ENCODE measurements at places on chromosomes 7 and 10. TPM values are rescaled to one million over a fixed set of nuclear protein-coding genes. Genes with fewer than 3 reads are reported as not detected.
A peak's percentile ranks its signal among the peaks of the same experiment; 100 is the strongest.

DNA sequence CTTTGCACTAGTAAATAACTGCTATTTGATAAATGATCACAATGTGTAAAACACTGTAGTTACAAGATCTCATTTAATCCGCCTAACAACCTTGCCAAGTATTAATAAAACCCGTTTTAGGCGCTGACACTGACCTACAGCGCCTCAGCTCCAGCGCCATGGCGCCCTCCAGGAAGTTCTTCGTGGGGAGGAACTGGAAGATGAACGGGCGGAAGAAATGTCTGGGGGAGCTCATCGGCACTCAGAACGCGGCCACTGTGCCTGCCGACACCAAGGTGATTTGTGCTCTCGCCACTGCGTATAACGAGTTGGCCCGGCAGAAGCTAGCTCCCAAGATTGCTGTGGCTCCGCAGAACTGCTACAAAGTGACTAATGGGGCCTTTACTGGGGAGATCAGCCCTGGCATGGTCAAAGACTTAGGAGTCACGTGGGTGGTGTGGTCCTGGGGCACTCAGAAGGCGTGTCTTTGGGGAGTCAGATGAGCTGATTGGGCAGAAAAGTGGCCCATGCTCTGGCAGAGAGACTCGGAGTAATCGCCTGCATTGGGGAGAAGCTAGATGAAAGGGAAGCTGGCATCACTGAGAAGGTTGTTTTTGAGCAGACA lies 1.1 kb upstream of the TNPO3 start:
- DNase-seq, result no peak

DNA sequence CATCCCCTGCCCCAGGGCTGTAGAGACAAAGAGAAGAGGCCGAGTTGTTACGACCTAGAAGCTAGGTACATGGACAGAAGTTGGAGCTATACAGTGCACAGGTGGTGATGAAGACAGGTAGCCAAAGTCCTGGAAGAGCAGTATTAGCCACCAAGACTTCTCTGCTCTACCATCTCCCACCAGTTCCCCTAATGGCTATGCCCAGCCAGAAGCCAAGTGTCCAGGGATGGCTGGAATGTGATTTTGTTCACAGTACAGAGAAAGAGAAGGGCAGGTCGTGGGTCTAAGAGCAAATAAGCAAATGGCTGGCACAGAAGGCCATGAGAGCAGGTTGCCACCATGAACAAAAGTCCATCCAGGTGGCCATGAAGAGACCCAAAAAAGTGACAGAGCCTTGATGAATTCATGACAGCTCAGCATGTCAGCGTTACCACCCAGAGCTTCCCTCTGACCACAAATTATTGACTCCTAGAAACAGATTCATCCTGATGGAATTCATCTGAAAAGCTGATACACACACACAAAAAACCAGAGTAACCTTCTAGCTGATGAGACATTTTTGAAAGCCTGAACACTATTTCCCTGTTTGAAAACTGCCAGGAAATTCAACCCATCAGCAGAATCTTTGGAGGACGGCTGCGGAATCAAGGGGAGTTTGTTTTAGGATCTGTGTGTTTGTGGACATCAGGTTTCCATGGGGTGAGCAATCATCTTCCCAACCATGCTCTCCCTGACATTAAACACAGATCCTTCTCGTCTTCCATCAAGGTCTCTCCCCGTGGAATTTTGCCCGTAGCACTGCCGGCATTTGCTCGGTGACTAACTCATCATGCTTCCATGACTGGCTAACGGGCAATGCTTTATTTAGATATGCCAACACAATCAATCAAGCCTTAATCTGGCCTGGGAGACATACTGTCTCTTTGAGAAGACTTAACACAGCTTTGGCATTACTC lies 906.7 kb upstream of the AUTS2 start:
- no peak for DNase-seq

DNA sequence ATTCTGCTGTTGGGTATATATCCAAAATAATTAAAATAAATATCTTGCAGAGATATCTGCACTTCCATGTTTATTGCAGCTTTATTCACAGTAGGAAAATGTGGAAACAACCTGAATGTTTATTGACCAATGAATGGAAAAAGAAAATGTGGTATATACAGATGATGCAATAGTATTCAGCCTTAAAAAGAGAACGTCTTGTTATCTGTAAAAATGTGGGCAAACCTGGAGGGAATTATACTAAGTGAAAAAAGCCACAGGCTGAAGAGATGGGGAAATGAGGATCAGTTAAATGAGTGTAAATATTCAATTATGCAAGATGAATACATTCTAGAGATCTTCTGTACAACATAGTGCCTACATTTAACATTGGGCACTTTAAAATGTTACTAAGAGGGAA lies 766.1 kb upstream of the IGFBP3 start:
- no peak for DNase-seq

- DNase-seq, result peak; percentile 80
Measured at GRCh38 chr10:21092683-21093524, 195.8 kb upstream of the NEBL start.

Gene CFAP69
- 60.0 TPM for total RNA-seq

Gene RASSF4
- 38.8 TPM for total RNA-seq
